Thoracic aorta (tissue), 2 donors: ENCODE measurements at places on chromosomes 2 and 18.

DNA sequence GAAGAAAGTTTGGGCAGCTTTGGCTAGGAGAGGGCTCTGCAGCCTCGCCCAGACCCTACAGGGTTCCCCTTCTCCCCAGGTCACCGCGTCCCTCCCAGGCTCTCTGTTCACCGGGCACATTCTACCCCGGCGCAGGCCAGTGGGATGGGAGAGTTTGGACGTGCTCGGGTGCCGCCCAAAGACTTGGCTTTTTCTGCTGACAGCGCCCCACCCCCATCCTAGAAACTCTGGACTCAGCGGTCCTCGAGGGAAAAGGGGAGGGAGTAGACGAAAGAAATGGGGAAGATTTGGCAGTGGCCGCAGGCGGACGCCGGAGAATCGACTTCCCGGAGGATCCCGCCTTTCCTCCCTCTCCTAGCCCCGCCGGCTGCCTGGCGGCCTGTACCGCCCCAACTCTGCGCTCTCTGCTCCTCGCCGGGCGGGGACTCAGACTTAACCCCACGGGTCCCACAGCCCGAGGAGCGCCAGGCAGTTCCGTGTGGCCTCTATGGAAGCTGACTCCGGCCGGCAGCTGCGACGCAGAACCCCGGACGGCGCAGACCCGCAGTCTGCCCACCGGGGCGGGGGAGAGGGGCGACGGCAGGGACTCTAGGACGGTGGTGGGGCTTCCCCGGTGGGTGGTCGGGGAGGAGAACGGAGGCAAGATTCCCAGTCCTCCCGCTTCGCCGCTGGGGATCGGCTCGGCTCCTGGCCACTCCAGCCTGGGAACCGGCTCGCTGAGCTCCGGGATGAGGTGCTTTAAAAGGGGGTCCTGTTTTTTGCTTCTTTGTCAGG is 863 bp upstream of the SIX2 start:
- peak; percentile 60 for DNase-seq

GRCh38 chr2:98749066-98749450 is 18.1 kb upstream of the MGAT4A start:
- no peak for DNase-seq

- no peak for DNase-seq
Measured at GRCh38 chr2:177353187-177353478, 39.4 kb upstream of the AGPS start.

- no peak for DNase-seq
Measured at GRCh38 chr2:56648802-56649201, 465.0 kb downstream of the CCDC85A start.

DNA sequence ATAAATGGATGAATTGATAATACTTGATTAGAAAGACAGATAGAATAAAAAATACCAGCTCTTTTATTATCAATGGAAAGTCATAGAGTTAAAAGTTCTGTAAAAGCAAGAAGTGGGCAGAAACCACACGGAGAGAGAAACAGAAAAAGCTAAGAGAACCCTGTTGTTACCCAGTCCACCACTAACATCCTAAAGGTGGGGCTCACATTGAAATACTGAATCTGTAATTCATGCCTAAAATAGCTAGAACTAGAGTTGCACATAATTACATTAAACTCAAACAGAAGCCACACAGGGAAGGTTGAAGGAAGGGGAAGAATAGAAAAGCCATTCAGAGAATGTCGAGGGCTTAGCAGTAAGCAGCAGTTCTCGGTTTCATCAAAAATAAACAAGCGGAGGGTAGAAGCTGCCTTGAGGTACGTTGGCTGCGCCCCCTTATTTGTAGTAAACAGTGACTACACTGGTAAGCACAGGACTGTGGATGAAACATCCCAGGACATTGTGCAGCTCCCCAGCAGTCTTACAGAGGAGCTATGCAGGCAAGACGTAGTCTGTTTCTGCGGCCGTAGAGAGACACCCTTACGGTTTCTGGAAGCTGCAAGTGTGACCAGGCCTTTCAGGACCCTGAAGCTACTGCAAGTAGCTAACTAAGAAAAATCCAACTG is 1247.0 kb upstream of the GYPC start:
- no peak for DNase-seq

DNA sequence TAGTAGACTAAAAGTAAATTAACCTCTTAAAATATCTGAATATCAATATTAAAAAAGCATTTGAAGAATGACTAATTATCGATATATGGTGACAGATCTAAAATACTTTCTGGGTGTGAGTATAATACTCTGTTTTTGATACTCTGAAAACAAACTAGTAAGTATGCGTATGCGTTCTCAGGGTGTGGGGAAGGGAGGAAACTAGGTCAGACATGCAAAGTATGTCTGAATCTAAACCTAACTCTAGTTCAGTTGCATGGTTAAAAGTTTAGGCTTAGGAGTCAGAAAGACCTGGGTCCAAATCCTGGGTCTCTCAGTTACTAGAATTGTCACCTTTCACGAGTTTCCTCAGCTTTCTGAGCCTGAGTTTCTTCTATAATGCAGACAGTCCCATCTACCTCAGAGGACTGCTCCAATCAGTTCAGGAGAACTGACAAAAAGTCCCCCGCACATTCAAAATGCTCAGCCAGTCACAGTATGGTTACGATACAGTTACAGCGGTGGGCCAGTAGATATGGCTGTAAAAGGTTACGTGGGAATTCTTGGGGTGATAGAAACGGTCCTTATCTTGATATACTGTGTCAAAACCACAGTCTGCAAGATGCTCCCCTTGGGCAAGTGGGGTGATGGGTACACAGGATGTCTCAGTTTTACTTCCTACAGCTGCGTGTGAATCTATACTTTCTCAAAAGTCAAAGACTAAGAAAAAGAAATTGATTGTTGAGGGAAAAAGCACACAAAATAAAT is 29.2 kb downstream of the UNC50 start:
- no peak for DNase-seq

- no peak for DNase-seq
Measured at GRCh38 chr2:60438653-60439052, 114.8 kb downstream of the BCL11A start.

DNA sequence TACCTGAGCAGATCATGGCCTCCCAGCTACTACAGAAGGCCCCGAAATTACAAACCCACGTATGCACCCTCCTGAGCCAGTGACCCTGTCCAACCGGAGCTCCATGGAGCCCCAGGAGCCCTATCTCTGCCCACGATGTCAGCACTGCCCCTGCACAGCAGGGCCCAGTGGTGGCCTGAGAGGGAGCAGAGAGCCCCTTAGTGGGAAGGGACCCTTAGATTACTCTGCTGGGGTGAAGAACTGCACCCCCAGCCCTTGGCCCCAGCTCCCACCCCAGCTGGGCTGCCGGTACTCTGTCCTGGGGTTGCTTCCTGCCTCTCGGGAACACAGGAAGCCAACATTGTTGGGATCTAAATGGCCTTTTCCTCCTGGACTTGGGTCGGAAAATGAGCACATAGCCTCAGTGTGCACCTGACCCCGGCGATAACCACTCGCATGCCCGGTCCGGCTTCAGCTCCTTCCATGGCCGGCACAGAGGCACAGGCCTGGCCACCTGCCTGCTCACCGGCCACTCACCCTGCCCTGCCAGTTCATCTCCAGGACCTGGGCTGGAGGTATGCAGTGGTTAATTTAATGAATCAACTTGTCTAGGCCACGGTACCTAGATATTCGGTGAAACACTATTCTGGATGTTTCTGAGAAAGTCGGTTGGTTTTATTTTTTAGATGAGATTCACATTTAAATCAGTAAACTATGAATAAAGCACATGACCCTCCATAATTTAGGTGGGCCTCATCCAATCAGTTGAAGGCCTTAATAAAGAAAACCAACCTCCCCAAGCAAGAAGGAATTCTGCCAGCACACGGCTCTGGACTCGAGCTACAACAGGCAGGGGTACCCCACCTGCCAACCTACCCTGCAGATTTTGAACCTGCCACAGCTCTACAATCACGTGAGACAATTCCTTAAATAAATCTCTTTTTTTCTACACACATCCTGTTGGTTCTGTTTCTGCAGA is 19.2 kb downstream of the TNS1 start:
- DNase-seq = no peak

DNA sequence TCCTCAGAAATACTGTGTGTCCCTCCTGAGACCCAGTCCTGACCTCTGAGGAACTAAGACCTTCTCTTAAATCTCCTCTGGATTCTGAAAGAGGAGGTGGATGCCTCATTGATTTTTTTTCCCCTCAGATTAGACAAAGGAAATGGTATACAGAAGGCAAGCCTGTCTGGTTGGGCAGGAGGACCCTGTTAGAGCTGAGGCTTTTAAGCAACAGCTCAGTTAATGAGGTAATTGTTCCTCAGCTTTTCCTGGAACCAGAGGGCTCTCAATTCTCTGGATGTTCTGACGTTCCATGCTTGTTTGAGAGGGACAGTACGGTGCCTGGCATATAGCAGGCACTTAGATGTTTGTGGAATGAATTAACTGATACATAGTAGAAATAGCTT is 61.7 kb upstream of the MCFD2 start:
- no peak for DNase-seq

DNA sequence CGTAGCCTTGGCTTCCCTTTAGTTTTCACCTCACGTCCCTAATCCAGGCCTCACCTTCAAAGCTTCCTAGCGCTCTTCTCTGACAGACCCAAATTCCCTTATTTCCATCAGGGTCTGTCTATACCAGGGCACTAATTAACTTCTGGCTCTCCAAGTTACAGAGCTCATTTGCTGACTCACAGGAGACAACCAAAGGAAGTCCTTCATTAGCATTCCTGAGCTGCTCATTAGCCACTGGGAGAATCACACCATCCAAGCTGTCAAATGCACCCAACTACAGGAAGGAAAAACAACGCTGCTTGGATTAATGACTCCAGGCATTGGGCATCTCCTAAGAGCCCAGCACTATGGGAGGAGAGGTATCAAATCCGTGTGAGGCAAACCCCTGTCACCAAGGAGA is 109.8 kb upstream of the ALK start:
- no peak for DNase-seq

GRCh38 chr18:12776821-12777471 is 74.1 kb downstream of the PSMG2 start:
- no peak for DNase-seq

GRCh38 chr2:233163486-233164103 is 87.9 kb upstream of the ATG16L1 start:
- DNase-seq = no peak

- no peak for DNase-seq
Measured at GRCh38 chr18:69916412-69916811, 31.3 kb downstream of the CD226 start.

GRCh38 chr2:40512256-40512655 is 60.4 kb upstream of the SLC8A1 start:
- DNase-seq = no peak

DNA sequence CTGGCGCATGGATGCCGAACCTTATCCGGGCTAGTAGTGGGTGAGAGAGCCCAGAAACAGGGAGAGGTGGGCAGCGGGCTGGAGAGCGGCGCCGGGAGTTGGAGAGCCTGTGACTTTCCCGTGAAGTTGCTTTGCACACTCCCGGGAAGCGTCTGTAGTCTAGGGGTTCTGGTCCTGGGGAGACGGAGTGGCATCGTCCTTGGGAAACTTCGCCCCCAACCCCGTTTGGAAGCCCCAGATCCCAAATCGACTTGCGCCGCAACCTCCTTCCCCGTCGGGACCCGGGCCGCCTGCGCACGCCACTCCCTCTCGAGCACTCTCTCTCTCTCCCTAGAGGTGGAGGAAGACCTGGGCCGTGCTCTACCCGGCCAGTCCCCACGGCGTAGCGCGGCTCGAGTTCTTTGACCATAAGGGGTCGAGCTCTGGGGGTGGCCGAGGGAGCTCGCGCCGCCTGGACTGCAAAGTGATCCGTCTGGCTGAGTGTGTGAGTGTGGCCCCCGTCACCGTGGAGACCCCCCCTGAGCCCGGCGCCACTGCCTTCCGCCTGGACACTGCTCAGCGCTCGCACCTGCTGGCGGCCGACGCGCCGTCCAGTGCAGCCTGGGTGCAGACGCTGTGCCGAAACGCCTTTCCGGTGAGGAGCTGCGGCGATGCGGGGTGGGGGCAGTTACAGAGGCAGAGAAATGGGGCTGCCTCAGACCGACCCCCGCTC is 456 bp downstream of the DOK1 start:
- DNase-seq = no peak

DNA sequence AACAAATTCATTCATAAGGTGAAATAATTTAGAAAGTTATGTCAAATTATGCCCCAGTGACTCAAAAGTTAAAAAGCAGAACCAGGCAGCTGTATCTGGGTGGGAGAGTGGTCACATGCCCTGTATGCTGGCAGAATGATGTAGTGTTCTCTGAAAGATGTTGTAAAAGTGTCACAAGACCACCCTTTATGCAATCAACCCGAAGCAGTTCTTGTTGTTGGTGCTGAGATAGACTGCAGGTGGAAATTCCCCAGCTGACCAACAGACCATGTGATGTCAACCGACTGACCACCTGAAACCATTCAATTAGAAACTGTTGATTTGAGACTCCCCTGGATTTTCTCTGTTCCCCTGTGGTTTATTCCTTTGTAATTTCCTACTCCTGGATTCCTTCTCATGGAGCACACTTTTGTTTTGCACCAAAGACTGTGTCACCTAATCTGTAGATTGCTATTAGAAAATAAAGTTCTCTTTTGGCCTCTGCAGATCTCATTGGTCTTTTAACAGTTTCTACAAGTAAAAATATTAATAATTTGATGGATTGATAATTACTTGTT is 1341.3 kb upstream of the LRRTM1 start:
- no peak for DNase-seq

DNA sequence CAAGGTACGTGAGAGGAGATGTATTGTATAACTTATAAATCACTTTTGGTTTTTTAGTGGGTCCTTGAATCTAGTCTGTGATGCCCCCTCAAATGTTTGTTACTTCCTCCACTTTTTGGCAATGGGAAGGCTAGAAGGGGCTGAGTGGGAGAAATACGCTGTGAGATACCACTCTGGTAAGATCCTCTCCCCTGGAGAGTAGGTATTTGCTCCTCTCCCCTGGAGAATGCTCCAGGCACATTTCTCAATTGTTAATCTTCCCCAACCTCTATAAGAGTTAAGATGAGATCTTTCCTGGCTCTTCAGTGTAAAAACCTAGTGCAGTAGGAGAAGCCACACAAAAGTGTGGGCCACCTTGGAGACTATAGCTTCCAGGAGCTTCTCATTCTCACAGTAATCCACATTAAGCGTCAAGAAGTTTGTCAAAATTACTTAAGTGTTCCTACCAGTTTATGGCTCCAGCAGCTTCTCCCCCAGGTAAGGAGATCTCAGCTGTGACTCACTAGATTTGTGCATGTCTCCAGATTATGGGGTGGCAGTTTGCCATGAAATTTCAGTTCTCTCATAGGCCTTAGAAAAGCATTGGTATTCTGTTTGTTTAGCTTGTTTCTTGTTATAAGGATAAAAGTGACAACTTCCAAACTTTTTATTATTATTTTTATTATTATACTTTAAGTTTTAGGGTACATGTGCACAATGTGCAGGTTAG is 182.6 kb downstream of the FSIP2 start:
- no peak for DNase-seq

DNA sequence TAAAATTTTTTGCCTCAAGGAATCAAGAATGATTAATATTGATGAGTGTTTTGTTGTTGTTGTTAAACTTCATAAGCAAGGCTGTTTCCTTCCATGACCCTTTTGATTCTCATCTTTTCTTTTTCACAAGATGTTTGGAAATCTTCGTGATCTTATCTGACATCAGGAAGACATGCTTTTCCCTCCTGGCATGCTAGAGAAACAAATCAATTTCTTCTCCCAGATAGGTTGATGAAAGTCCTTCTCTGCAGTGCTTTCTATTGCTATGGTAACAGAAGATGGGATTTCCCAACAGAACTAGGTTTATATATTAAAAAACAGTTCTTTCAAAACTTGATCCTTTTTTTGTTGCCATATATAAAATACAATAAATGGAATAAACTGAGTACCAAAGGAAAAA is 85.2 kb downstream of the EML6 start:
- no peak for DNase-seq
